ENCODE measurements at places on chromosomes 2 and 18. TPM values are rescaled to one million over a fixed set of nuclear protein-coding genes. Genes with fewer than 3 reads are reported as not detected.

DNA sequence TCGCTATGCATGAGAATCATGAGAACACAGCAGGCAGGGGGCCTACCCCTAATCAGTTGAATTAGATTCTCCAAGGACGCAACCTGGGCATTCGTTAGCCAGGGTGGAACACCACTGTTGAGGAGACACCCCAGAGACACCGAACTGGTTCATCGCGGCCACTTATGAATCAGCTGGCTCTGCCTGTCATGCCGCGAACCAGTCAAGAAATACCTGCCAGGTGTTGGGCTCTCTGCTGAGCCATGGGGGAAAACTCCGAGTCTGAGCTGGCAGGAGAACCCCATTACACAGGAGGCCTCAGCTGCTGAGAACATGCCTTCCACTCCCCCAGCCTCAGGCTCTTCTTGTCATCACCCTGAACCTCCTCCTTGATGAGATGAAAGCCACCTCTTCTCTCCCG lies 184.3 kb downstream of the SMAD7 start:
- no peak overlapping the region for H3K4me3 ChIP-seq
- no peak for DNase-seq
- H3K27ac ChIP-seq, result peak overlapping the region; percentile 90
- no peaks in the 10 kb centered on the region for H3K27me3 ChIP-seq
- H3K36me3 ChIP-seq, result peaks cover 35% of the 10 kb centered on the region
- peaks cover 30% of the 10 kb centered on the region for H3K4me1 ChIP-seq

- H3K4me1 ChIP-seq, result peaks cover 6% of the 10 kb centered on the region
- H3K36me3 ChIP-seq, result peaks cover 59% of the 10 kb centered on the region
- no peaks in the 10 kb centered on the region for H3K27me3 ChIP-seq
- H3K4me3 ChIP-seq, result no peak overlapping the region
- H3K27ac ChIP-seq, result no peak overlapping the region
These were observed 10.4 kb downstream of the GCC2 start for GRCh38 chr2:108459441-108459840.

DNA sequence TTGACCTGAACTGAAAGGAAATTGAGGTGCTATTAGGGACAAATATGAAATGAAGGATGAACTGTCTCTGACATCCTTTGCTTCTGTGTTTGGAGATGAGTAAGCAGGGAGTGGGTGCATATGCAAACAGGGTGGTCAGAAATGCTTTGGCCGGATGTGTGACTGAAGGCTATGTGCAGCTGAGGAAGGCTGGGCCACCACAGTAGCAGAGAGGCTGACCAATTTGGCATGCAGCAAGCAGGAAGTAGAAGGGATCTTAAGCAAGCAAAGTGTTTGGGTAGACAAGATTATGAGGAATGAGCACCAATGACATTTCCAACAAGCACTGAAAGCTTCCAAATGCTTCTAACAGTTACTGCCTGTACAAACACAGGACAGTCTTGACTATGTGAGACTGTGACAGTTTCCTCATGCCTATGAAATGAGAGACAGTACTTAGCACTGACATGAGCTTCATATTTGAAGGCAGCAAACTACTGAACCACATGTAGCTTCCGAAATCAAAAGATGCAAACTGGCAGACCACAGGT lies 3.3 kb upstream of the ACTR3 start:
- DNase-seq, result no peak
- H3K27me3 ChIP-seq, result no peaks in the 10 kb centered on the region
- peaks cover 36% of the 10 kb centered on the region for H3K4me1 ChIP-seq
- peaks cover 3% of the 10 kb centered on the region for H3K36me3 ChIP-seq
- no peak overlapping the region for H3K4me3 ChIP-seq

- no peak for DNase-seq
- H3K27ac ChIP-seq, result no peak overlapping the region
- H3K27me3 ChIP-seq, result peaks cover 20% of the 10 kb centered on the region
- no peak overlapping the region for H3K4me3 ChIP-seq
- H3K4me1 ChIP-seq, result no peaks in the 10 kb centered on the region
- no peaks in the 10 kb centered on the region for H3K36me3 ChIP-seq
These were observed 61.4 kb downstream of the XDH start for GRCh38 chr2:31353179-31353578.

DNA sequence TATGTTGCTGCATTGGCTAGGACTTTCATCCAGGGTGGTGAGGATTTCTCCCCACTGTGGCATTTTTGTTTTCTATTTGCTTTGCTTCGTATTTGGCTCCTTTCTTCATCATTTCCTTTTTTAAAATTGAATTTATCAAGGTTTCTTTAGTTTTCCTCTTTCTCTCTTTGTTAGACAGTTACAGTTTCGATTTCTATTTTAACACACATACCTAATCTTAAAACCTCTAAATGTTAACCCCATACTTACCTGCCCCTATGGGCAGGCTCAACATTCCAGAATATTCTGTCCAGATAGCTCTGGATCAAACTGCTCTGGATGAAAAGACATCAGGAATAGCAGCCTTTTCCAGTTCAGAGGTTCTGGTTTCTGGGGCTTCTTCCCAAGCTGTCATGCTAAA lies 49.2 kb downstream of the DIPK1C start:
- H3K4me1 ChIP-seq, result no peaks in the 10 kb centered on the region
- no peak overlapping the region for H3K27ac ChIP-seq
- no peak for DNase-seq

- H3K4me1 ChIP-seq, result peaks cover 32% of the 10 kb centered on the region
- no peak overlapping the region for H3K27ac ChIP-seq
- DNase-seq, result no peak
- no peak overlapping the region for H3K4me3 ChIP-seq
These were observed 259.5 kb downstream of the GLI2 start for GRCh38 chr2:120995152-120995551.

GRCh38 chr18:8051453-8051852 lies 484.3 kb downstream of the PTPRM start:
- no peaks in the 10 kb centered on the region for H3K27me3 ChIP-seq
- no peak for DNase-seq
- no peaks in the 10 kb centered on the region for H3K36me3 ChIP-seq
- H3K4me1 ChIP-seq, result peaks cover 57% of the 10 kb centered on the region
- H3K4me3 ChIP-seq, result no peak overlapping the region

- H3K4me1 ChIP-seq, result peaks cover 23% of the 10 kb centered on the region
- no peaks in the 10 kb centered on the region for H3K27me3 ChIP-seq
- DNase-seq, result no peak
- no peak overlapping the region for H3K27ac ChIP-seq
- H3K36me3 ChIP-seq, result peaks cover 6% of the 10 kb centered on the region
- H3K4me3 ChIP-seq, result no peak overlapping the region
These were observed 125.1 kb upstream of the TNP1 start for GRCh38 chr2:216984937-216985336.

DNA sequence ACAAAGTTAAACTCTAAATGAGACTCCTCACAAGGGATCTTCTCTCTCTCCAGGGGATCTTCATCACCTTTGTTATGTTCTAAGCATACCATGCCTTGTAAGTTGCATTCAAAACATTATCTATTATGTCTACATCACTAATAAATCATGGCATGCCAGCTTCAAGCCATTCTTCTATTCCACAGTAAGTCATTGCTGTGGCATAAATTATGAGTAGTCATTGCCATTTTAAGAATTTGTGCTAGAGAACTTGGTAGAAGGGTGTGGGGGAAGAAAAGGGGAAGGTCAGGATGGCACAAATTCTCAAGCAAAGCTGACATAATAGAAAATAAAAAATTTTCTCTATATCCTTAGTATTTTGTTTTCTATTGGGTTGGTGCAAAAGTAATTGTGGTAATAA lies 33.5 kb downstream of the BARD1 start:
- peaks cover 30% of the 10 kb centered on the region for H3K36me3 ChIP-seq
- no peak for DNase-seq
- no peaks in the 10 kb centered on the region for H3K27me3 ChIP-seq
- no peak overlapping the region for H3K4me3 ChIP-seq
- peaks cover 6% of the 10 kb centered on the region for H3K4me1 ChIP-seq

- H3K27me3 ChIP-seq, result peaks cover 19% of the 10 kb centered on the region
- no peaks in the 10 kb centered on the region for H3K36me3 ChIP-seq
- DNase-seq, result no peak
- no peaks in the 10 kb centered on the region for H3K4me1 ChIP-seq
- H3K4me3 ChIP-seq, result no peak overlapping the region
- no peak overlapping the region for H3K27ac ChIP-seq
These were observed 949.9 kb upstream of the NRXN1 start for GRCh38 chr2:51981783-51982182.

DNA sequence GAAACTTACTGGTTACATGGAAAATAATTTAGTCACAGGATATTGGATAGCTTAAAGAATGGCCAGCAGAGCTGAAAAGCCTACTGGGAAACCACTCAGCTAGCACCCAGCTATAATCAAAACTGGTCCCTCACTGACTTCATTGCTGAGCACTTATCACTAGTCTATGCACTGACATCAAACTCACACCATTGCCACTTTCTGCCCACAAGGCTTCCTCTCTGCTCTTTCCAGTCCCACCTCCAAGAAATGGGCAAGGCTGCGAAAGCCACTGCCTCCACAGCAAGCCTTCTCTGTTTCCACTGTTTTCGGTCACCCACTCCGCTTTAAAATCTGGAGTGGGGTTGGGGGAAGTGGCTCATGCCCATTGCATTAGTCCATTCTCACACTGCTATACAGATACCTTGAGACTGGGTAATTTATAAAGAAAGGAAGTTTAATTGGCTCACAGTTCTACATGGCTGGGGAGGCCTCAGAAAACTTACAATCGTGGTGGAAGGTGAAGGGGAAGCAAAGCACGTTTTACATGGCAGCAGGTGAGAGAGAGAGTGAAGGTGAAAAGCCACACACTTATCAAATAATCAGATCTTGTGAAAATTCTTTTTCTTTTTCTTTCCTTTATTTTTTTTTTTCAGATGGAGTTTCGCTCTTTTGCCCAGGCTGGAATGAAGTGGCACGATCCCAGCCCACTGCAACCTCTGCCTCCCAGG lies 77.0 kb upstream of the CERS6 start:
- no peaks in the 10 kb centered on the region for H3K27me3 ChIP-seq
- peaks cover 9% of the 10 kb centered on the region for H3K36me3 ChIP-seq
- H3K4me3 ChIP-seq, result no peak overlapping the region

- H3K36me3 ChIP-seq, result no peaks in the 10 kb centered on the region
- DNase-seq, result no peak
- H3K27me3 ChIP-seq, result no peaks in the 10 kb centered on the region
- H3K4me3 ChIP-seq, result no peak overlapping the region
These were observed 775.3 kb upstream of the POU3F3 start for GRCh38 chr2:104078431-104079157.

- H3K4me3 ChIP-seq, result no peak overlapping the region
- no peaks in the 10 kb centered on the region for H3K36me3 ChIP-seq
- no peak overlapping the region for H3K27ac ChIP-seq
- DNase-seq, result no peak
These were observed 257.9 kb downstream of the BCL11A start for GRCh38 chr2:60295636-60295962.

FHOD3 gene
- total RNA-seq, result 9.9 TPM

ECEL1 gene
- total RNA-seq, result 0.12 TPM

INO80B gene
- 23.2 TPM for total RNA-seq

TEKT4 gene
- not detected for total RNA-seq

CABYR gene
- 9.8 TPM for total RNA-seq

COL5A2 gene
- 1,927 TPM for total RNA-seq

UGT1A1 gene
- total RNA-seq, result not detected

SH3BP4 gene
- total RNA-seq, result 51.9 TPM

CD226 gene
- total RNA-seq, result 0.82 TPM

FNDC4 gene
- 17.4 TPM for total RNA-seq

All from chondrocyte (in vitro differentiated cells).